ENCODE measurements at places on chromosomes 2 and 18.

- no peak overlapping the region for H3K4me3 ChIP-seq
- no peak for DNase-seq
Measured at GRCh38 chr18:51442012-51442411, 244.5 kb upstream of the MEX3C start.

DNA sequence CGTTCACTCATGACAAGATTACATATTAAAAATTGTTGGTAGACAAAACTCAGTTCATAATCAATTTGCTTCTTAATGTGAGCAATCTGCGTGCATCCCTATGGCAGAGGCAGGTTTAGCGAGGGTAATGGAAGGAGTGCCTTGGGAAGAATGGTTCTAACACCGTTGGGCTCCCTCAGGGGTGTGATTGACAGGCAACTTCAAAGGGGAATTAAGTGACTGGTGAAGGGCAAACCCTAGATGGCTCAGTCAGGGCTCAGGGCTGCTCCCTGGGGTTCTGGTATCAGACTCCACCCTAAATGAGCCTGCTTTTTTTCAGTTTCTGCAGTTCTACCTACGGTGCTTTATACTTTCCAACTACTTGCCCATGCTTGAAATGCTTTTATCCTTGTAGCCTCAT, 419.5 kb upstream of the CELF4 start:
- DNase-seq = no peak
- no peak overlapping the region for H3K27ac ChIP-seq
- H3K4me1 ChIP-seq = no peaks in the 10 kb centered on the region

GRCh38 chr18:38980420-38980819, 1414.8 kb upstream of the CELF4 start:
- H3K27me3 ChIP-seq = no peaks in the 10 kb centered on the region
- H3K36me3 ChIP-seq = no peaks in the 10 kb centered on the region
- DNase-seq = no peak
- no peaks in the 10 kb centered on the region for H3K4me1 ChIP-seq
- H3K27ac ChIP-seq = no peak overlapping the region
- no peak overlapping the region for H3K4me3 ChIP-seq

DNA sequence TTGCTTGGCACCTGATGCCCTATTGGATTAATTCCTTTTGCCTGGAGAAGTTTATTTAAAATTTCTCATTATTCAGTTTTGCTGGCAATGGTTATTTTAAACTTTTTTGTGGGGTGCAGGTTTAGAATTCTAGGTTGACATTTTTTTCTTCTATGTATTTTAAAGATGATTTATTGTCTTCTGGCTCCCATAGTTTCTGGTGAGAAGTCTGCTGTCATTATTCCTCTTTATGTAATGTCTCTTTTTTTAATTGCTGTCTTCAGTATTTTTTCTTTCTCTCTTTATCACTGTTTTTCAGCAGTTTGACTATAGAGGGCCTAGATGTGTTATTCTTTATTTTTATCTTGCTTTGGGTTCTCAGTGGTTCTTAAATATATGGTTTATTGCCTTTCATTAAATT, 182.2 kb upstream of the STON1 start:
- H3K27ac ChIP-seq = no peak overlapping the region
- H3K4me1 ChIP-seq = peaks cover 50% of the 10 kb centered on the region
- no peaks in the 10 kb centered on the region for H3K27me3 ChIP-seq

- no peak overlapping the region for H3K4me3 ChIP-seq
- no peaks in the 10 kb centered on the region for H3K36me3 ChIP-seq
- H3K27me3 ChIP-seq = peaks cover 2% of the 10 kb centered on the region
- no peak overlapping the region for H3K27ac ChIP-seq
- no peaks in the 10 kb centered on the region for H3K4me1 ChIP-seq
- DNase-seq = no peak
Measured at GRCh38 chr18:46711444-46711863, 45.4 kb downstream of the ST8SIA5 start.

GRCh38 chr2:201969938-201970785, 63.5 kb upstream of the FZD7 start:
- H3K36me3 ChIP-seq = no peaks in the 10 kb centered on the region
- peaks cover 5% of the 10 kb centered on the region for H3K27me3 ChIP-seq
- H3K4me1 ChIP-seq = no peaks in the 10 kb centered on the region
- H3K4me3 ChIP-seq = no peak overlapping the region

GRCh38 chr18:25077944-25078723, 273.8 kb downstream of the ZNF521 start:
- H3K4me1 ChIP-seq = no peaks in the 10 kb centered on the region
- H3K4me3 ChIP-seq = no peak overlapping the region
- H3K27ac ChIP-seq = no peak overlapping the region
- DNase-seq = no peak
- no peaks in the 10 kb centered on the region for H3K27me3 ChIP-seq
- no peaks in the 10 kb centered on the region for H3K36me3 ChIP-seq

DNA sequence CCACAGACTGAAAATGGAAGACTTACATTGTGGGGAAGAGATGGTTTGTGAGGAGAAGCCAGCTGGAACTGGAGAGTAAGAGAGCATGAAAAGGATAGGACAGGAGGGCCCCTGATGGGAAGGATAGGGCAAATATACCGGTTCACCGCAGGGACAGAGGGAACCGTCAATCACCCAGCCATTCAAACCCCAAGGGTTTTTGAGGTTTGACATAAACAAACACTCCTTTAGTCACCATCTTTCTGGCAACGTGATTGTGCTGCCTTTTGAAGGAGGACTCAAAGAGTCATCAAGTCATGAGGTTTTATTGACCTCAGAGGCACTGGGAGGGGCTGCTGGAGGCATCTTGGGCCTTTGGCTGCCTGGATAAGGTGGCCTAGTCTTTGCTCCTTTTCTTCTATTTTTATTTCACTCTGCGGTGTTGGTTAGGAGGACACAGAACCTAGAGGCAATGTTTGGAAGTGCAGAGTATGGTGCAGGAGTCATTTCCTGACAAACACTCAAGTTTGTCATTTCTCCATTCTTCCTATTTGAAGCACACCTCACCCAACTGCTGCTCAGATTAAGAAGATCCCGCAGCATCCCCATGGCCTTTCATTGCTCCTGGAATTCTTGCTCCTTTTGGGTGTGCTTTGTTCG, 487.3 kb upstream of the SPRED2 start:
- H3K36me3 ChIP-seq = no peaks in the 10 kb centered on the region
- no peaks in the 10 kb centered on the region for H3K27me3 ChIP-seq
- no peaks in the 10 kb centered on the region for H3K4me1 ChIP-seq
- no peak overlapping the region for H3K27ac ChIP-seq

Measured in activated CD4-positive, alpha-beta T cell treated with anti-CD3 and anti-CD28 coated beads, Interleukin-2, amount 10 ng/mL, durations not matched to agents 24 days and 14 days (primary cell).